ENCODE measurements at places on chromosomes 4 and X.

GRCh38 chrX:100596601-100597000 lies 11.9 kb downstream of the TNMD start:
- DNase-seq = no peak

GRCh38 chrX:78708262-78708661 lies 39.3 kb upstream of the LPAR4 start:
- no peak for DNase-seq

- DNase-seq = no peak
Observed at GRCh38 chr4:86918539-86919072, 16.2 kb upstream of the AFF1 start.

- no peak for DNase-seq
Observed at GRCh38 chr4:94588896-94589693, 137.4 kb downstream of the PDLIM5 start.

- DNase-seq = no peak
Observed at GRCh38 chrX:147675819-147676218, 235.9 kb upstream of the FMR1 start.

DNA sequence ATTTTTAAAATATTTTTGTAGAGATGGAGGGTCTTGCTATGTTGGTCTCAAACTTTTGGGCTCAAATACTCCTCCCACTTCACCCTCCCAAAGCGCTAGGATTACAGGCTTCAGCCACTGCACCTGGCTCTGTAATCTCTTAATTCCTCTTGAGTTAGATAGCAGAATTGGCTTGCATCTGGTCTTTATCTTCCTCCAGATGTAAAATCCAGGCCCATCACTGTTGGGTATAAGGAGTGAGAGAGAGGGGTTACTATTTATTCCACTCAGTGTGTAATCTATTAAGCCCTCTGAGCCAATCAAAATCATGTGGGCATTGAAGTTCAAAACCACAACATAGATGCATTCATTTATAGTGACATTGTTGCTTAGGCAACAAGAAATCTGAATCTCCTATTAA lies 33.9 kb downstream of the ANK2 start:
- DNase-seq = no peak

- DNase-seq = no peak
Observed at GRCh38 chr4:117692538-117692937, 341.7 kb upstream of the NDST3 start.

DNA sequence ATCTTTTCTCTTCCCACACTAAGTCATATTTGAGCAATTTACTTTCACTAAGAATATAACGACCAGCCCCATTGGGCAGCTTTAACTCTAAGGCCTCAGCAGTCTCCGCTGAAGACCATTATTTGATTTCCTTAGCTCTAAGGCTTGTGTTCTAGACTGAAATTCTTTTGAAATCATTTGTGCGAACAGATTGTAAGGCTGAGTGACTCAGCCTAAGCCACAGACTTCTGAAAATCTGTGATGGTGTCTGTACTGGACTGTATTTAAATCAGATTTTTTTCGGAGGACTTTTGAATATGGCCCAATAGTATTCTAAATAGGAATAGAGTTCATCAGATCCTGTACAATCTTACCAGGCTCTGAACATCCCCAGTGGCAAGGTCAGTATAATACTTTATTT lies 150.3 kb upstream of the TECRL start:
- no peak for DNase-seq

- no peak for DNase-seq
Observed at GRCh38 chr4:158858410-158859199, 89.8 kb downstream of the FNIP2 start.

- DNase-seq = no peak
Observed at GRCh38 chrX:44918722-44919121, 45.7 kb downstream of the KDM6A start.

GRCh38 chr4:36111172-36111571 lies 133.1 kb downstream of the ARAP2 start:
- no peak for DNase-seq

DNA sequence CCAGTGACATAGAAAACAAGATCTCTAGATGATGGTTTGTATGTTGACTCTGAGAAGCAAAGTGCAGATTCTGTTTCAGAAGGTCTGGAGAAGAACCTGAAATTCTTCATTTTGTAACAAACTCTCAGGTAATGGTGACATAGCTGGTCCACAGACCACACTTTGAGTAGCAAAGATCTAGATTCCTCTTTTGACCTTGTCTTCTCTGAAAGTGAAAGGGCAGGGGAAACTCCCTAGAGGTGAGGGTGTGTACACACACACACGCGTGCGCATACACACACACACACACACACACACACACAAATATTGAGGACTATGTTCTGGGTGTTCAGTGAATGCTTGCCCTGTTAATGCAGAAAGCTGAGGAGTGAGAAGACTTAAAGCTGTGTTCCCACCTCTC lies 110.1 kb downstream of the NHSL2 start:
- DNase-seq = no peak

GRCh38 chr4:182231496-182231895 lies 11.7 kb upstream of the TENM3 start:
- no peak for DNase-seq

DNA sequence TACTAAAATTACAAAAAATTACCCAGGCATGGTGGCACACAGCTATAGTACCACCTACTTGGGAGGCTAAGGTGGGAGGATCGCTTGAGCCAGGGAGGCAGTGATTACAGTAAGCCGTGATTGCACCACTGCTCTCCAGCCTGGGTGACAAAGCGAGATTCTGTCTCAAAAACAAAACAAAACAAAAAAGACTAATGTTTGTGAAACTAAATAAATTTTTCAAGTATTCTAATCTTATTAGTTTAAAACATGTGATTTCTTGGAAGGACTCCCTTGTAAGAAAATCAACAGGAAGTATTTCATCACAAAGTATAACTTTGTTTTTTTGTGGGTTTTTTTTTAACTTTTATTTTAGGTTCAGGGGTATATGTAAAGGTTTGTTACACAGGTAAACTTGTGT lies 89.6 kb downstream of the EGF start:
- no peak for DNase-seq

DNA sequence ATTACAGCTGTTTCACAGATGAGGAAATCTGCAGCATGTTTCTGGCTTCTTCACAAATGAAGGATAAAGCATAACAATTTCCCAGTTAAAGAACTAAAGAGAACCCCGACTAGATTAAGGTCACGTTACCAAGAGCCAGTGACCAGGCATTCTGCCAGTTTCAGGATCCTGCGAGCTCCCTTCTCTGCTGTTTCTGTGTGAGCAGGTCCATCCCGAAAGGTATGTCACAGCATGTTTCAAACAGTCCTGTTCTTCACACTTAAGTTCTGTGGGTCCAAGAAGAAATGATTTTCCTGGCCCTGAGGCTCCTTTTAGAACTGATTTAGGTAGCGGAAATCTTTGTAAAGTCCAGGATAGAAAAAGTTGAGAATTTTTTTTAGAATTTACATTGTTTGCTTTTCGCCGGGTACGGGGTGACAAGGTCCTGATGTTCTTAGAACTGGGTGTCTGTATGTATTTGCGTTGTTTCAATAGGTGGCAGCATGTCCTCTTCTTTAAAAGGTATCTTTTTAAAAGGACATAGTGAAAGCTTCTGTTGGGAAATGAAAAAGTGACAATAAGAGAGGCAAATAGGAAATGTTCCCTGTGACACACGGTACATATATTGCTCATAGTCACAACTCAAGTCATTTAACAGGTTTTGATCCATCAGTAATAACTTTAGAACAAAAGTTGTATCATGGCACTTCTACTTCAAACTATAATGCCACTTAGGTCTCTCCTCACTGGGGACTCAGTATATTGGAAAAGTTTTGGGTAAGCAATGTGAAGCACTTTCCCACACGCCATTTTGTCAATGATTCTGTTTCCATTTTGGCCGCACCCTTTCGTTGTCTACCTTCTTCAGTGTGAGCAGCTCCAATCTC lies 18.4 kb downstream of the IL21 start:
- no peak for DNase-seq

DNA sequence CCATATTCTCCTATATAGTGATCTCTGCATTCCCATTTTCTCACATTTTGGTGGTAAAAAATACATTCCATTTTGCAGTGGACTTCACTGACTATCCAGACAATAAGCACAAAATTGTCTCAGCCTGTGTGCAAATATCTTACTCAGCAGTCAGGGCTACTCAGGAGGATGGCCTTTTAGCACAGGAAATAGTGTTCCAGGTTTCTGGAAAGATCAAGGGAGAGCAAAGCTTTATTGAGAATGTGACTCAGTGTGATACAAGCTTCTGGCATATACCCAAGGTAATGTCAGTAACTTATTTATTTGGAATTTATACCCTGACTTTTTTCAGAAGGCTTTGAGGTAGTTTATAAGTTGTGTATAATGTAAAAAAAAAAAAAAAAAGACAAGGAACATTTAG lies 233.4 kb downstream of the TEX13A start:
- DNase-seq = no peak

- no peak for DNase-seq
Observed at GRCh38 chr4:71293705-71294104, 45.1 kb upstream of the SLC4A4 start.

DNA sequence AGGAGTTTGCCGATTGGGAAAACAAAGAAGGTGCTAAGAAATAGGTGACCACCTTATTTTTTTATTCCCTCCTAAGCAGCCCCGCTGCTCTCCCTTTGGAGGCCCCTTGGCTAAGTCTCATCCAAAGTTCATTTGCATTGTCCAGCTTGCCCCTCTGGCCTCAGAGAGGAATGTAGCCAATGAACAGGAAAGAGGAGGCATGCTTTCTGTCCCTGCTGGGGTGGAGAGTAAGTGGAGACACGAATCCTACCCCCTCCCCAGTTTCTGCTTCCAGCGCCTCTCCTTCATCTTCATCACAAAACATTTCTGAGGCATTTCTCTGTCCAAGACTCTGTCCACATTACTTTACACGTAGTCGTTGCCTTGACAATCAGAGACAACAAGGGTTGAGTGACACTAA lies 38.7 kb downstream of the NLGN3 start:
- no peak for DNase-seq

All from stimulated activated CD4-positive, alpha-beta T cell treated with anti-CD3 and anti-CD28 coated beads, Interleukin-1b, Interleukin-23, amount 100 ng/mL, for 1 hour (primary cell).